ENCODE measurements at places on chromosomes 1 and 21. TPM values are rescaled to one million over a fixed set of nuclear protein-coding genes. Genes with fewer than 3 reads are reported as not detected.

DNA sequence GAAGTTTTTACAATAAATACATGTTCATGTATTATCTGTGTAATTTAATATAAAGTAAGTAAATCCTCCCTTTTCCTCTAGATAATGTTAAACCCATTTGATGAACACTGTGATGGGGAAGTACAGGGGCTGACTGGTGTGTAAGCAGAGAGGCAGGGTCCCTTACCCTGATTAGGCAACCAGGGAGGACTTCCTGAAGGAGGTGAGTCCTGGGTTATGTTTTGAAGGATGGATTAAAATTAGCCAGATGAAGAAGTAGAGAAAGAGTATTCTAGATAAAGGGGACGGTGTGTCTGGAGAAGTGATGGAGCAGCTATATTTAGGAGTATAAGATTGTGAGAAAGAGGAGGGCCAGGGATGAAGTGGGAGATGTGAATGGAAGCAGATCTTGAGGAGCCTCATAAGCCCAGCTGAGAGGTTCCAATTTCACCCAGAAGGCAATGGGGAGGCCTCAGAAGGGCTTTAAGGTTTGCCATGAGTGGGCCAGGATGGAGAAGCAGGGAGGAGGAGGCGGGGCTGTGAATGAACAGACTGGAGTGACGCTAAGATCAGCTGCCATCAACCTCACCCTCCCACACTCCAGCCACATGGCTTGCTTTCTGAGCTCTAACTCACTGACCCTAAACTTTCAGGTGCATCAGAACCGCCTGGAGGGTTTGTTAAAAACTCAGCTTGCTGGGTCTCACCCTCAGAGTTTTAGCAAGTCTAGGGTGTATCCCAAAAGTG is 30.9 kb upstream of the ID3 start:
- no peak for DNase-seq

- DNase-seq = no peak
These were observed 43.8 kb upstream of the MYBPHL start for GRCh38 chr1:109350655-109351054.

- DNase-seq = peak; percentile 76
These were observed at the start of gene RNF220 for GRCh38 chr1:44405031-44405797. RNF220 (plus strand) TSS chr1:44405255.

- DNase-seq = no peak
These were observed 20.5 kb downstream of the WNT2B start for GRCh38 chr1:112529301-112529700.

DNA sequence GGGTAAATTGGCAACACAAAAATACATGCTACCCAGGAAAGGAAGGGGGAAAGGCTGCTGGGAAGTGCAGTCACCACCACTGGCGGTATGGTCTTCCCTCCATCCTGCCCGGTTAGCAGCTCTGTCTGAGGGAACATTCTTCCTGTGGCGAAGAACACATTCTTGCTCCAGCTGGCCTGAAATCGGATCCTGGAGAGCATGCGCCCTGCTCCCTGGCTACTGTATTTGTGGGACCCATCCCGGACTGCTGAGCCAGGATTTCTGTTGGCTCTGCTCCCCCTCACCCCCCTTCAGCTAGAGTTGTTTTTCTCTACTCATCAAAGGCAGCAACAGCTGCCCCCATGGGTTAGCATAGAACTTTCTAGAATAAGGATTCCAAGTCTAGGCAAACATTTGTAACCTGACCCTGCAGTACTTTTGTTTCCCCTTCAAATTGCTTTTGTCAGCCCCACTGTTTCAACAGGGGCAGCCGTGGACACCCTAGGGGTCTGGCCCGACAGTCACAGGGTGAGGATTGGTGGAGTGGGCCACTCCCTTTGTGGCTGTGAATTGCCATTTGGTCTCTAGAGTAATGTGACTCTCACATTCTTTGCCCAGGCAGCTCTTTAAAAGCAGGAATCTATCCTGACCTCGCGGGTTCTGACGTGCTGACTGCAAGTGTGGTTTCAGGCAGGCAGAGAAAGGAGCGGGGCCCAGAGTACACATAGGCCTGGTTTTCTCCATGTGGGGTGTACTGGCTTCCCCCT is 157.7 kb downstream of the TOMM20 start:
- DNase-seq = peak; percentile 67

- DNase-seq = no peak
These were observed 192.6 kb downstream of the NFIA start for GRCh38 chr1:61274939-61275338.

DNA sequence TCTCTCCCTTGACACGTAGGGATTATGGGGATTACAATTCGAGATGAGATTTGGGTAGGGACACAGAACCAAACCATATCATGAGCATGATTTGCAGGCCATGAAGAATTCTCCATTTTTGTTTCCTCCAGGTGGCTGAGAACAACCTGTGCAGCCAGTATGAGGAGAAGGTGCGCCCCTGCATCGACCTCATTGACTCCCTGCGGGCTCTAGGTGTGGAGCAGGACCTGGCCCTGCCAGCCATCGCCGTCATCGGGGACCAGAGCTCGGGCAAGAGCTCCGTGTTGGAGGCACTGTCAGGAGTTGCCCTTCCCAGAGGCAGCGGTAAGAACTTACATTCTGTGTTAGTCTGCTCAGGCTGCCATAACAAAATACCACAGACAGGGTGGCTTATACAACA is 9.7 kb downstream of the MX1 start:
- DNase-seq = no peak

DNA sequence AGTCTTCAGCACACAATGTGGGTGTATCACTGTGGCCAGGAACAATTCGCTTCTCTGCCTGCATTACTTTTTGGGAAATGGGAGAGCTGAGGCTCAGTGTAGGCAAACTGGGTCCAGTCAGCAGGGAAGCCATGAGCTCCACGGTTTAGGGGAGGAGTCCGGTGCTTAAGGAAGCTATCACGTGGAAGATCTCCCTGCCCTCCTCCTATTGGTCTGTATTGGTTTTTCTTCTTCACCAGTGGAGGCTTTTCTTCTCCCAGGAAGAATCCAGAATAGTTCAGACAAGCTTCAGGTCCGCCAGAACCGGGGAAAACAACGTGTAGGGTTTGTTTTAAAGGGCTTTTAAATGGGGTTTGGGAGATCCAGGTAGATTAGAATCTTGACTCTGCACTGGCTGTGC is 156.2 kb upstream of the CAMK1G start:
- no peak for DNase-seq

GRCh38 chr21:41576013-41576615 is 68.2 kb upstream of the TMPRSS2 start:
- DNase-seq = no peak

GRCh38 chr1:162357681-162358266 is 18.9 kb downstream of the SPATA46 start:
- DNase-seq = no peak

- DNase-seq = no peak
These were observed 182.7 kb downstream of the HMCN1 start for GRCh38 chr1:185916861-185917260.

DNA sequence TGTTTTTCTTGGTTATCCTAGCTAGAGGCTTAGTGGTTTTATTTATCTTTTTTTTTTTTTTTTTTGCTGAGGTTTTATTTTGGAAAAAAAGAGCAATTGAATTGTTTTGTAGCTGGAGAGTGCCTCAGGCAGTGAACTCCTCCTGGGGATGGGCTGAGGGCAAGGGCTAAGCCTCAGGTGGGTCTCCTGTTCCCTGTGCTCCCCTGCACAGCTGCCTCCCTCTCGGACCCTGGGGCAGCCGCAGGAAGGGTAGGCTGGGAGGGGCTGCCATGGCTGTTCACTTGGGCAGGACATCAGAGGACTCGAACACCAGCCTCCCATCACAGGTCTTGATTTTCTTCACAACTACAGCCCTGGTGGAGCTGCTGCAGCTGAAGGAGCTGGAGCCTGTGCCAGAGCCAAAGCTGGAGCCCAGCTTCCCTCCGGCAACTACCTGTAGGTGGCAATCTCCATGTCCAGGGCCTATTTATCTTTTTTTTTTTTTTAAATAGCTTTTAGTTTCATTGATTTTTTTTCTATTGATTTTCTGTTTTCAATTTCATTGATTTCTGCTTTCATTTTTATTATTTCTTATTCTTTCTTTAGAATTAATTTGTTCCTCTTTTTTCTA is 28.9 kb downstream of the LEPR start:
- DNase-seq = no peak

DNA sequence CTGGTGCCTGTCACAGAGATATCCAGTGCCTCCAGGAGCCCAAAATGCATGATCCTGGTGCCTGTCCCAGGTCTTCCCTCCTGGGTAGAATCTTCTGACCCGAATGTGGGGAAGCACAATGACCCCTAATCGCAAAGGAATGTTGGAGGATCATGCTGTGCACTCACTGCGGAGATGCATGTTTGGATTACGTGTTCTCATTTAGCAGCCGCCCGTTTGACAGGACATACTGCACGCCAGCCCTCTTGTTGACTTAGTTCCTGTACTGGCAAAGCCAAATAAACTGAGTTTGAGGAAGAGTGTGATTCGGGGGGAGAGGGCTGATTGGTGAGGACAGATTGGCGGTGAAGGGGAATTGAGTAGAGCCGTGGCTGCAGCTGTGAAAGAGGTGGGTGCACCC is 85.9 kb upstream of the SIM2 start:
- no peak for DNase-seq

DNA sequence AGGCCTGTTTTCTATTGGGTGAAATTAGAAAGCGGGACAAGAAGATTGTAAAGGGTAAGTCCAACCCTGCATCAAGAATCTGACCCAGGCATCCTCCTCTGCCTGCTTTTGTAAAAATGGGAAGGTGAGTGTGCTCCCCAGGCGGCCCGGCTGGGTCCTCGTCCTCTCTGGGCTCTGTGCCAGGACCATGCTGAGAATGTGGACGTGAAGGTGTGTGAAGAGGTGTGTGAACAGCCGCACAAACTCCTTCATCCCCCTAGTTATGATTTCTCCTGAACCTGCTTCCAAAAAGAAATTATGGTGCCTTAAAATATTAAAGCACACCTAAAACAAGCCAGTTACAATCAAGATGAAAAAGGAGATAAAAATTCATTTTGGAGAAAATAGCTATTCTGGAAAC is 185.7 kb downstream of the IGSF21 start:
- DNase-seq = no peak

- DNase-seq = no peak
These were observed 17.6 kb downstream of the RPL11 start for GRCh38 chr1:23709229-23709628.

GRCh38 chr1:219883400-219884332 is 44.7 kb downstream of the SLC30A10 start:
- no peak for DNase-seq

DNA sequence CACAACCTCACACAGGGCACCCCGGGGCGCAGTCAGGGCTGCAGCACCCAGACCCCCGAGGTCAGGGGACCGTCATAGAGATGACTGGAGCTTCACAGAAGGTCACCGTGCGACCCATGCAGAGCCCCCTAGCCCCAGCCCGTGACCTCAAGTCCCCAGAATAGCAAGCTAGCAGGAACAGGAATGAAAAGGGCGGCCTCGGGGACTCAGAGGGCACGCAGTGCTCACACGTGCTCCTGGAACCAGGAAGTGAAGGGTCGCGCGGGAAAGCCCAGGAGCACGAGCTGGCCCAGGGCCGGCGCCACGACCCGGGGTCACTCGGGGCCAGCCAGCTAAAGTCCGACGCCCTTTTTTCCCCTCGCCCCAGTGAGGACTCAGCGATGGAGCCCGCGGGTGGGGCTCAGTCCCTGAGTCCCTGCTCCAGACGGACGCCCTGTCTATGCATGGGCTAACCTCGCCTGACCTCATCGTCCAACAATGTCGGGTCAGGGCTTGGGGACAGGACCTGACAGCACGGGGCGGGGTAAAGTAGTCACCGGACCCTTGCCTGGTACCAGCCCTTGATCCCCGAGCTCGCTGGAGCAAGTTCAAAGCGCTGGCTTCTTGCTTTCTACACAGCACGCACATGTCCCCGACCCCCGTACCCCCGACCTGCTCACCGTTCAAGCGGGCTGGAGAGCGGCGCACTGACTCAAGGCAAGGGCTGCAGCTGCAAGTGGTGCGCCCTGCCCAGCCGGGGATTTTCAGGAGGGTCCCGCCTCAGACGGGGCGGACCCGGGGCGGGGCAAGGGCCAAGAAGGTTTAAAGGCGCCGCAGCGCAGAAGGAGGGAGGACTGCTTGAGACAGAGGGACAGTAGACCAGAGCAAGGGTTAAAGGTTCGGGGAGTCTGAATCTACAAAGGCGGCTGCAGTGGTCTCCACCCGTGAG is at the start of gene TAGLN2:
TAGLN2 (minus strand) TSS at position 717 of the 928 bp plus-strand sequence. CDS start 4,998 bp downstream, outside the sequence.
- DNase-seq = peak; percentile 96

- no peak for DNase-seq
These were observed 150.0 kb downstream of the TPR start for GRCh38 chr1:186225096-186225495.

GRCh38 chr1:21568809-21569385 is 59.7 kb downstream of the ALPL start:
- no peak for DNase-seq

DNA sequence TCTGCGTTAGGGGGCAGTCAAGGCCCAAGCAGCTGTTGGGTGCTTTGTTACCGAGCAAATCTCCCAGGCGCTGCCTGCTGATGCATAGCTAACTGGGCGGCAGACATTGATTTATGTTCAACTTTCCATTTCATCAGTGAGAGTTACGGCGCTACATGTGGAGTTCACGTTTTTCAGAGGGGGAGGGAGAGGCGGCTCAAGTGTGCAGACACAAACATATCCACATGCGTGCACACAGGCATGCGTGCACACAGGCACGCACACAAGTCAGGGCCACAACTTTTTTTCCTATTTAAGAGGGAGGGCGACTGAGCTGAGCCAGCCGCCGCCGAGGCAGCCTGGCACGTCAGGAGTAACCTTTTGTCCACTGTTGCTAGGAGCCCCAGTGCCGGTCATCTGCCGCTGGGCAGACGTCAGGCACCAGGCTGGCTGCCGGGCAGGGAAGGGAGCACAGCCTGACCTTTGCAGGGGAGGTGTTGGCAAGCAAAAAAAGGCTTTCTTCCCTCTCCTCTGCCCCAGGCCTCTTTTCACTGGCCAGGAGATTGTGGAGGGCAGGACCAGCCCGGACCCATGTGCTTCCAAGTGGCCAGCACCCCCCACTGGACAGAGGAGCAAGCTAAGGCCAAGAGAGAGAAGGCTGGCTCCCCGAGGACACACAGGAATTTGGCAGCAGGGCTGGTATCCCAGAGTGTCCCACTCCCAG is 73.3 kb downstream of the MRPL37 start:
- no peak for DNase-seq

GRCh38 chr21:28781602-28782276 is 210.9 kb downstream of the LTN1 start:
- no peak for DNase-seq

- DNase-seq = no peak
These were observed 39.1 kb downstream of the IGSF3 start for GRCh38 chr1:116628448-116628847.

DNA sequence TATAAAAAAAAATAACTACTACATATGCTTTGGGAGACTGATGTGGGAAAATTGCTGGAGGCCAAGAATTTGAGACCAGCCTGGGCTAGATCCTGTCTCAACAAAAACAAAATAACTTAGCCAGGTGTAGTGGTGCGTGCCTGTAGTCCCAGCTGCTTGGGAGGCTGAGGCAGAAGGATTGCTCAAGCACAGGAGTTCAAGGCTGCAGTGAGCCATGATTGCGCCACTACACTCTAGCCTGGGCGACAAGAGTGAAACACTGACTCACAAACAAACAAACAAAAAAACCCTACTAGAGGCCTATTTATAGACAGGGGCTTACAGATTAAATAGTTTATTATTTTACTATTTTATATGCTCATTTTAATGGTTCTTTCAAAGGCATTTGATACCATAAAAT is 80.0 kb downstream of the LHX4 start:
- no peak for DNase-seq

TMEM81 gene
- total RNA-seq = 3.5 TPM

PCP4 gene
- total RNA-seq = 1.0 TPM

GJB5 gene
- not detected for total RNA-seq

YARS1 gene
- total RNA-seq = 111 TPM

FAM78B gene
- 1.2 TPM for total RNA-seq

CELA2A gene
- total RNA-seq = not detected

TLR5 gene
- 22.3 TPM for total RNA-seq
